Fibroblast of lung (primary cell): ENCODE measurements at places on chromosomes 2 and 18. TPM values are rescaled to one million over a fixed set of nuclear protein-coding genes. Genes with fewer than 3 reads are reported as not detected.

DNA sequence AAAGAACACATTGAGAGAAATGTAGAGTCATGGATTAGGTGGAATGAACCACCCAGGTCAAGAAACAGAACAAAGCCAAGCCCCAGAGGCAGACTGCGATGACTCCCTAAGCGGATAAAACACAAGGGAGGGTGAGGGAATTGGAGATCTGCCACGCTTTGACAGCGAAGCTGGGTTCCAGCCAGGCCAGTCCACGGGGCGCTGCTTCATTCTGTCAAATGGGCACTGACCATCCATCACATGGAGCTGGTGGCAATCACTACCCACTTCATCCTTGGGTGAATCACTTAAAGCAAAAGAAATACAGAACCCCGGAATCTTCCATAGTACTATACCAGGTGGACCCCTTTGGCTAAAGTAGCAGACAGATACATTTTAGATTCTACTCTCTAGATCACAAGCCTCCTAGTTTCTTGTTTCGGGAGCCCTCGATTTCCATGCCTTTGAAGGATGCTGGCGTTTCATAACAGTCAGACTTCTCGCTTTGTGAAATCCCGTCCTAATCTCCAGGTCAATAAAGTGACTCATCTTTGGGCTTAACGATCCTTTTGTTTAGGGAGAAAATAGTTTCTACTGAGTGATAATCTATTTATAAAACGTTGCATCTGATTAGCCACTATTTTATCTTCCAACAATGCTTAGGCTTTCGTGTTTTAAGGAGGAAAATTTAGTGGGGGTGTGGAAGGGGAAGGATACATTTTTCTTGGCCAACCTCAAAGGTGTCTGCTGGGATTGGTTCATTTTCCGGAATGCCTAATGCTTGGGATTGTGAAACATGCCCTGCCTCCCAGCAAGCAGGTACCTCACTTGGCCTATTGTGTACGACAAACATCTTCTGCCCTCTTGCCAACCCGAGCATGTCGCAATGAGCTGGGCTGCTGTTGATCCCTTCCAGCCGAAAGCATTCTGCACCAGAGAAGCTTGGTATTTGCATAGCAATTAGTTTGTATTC is 44.1 kb upstream of the HDAC4 start:
- DNase-seq, result peak; percentile 73

DNA sequence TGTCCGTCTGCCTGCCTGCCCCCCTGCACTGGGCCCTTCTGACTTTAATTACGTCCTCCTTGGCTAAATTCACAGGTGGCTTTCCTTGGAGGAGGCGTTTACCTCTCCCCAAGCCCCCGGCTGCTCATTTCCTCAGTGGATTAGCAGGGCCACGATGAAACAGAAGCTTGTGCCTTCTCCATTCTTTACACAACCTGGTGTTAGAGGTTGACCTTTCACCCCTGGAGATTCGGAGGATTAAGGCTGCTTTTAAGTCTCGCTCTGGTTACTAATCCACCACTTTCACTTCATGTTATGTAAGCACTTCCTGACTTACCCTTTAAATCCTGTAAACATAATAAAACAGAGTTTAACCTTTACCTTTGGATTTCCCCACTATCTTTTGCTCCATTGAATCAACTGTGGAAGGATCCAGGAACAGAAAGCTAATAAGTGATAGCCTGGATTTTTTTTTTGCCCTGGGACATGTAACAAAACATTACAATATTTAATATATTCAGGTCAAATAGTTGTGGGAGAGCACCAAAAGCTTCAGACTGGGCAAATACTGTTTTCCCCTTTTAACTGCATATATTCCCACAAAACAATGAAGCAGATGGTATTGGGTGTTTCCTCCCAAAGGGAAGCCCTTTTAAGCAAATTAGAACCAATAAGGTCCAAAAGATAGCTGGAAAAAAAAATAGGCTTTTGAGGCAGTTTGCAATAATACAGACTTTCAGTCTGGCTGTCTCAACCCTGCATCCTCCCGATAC is 370.2 kb downstream of the EN1 start:
- DNase-seq, result no peak

DNA sequence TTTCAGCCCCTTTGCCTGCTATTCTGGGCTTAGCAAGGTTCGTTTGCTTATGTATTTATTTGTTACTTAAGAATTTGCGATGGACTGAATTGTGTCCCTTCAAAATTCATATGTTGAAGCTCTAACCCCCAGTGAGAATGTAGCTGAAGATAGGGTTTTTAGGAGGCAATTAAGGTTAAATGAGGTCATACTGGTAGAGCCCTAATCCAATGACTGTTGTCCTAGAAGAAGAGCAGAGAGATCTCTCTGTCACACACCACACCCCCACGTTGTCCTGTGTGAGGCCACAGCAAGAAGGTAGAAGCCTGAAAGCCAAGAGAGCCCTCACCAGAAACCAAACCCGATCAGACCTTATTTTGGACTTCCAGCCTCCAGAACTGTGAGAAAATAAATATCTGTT is 66.7 kb downstream of the KIAA1328 start:
- no peak for DNase-seq

- DNase-seq, result peak; percentile 12
Observed at GRCh38 chr2:240960971-240961876, 37.2 kb upstream of the SNED1 start.

DNA sequence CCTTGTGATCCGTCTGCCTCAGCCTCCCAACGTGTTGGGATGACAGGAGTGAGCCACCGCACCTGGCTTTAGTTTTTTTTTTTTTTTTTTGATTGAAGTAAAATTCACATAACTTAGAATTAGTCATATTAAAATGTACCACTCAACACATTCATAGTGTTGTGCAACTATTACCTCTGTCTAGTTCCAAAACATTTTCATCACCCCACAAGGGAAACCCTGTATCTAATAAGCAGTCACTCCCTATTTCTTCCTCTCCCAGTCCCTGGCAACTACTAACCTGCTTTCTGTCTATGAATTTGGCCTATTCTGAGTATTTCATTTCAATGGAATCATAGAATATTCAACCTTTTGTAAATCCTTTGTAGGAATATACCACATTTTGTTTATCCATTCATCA is 123.9 kb upstream of the FAM117B start:
- DNase-seq, result peak; percentile 38

GRCh38 chr2:43879261-43879660 is 40.5 kb downstream of the ABCG8 start:
- DNase-seq, result no peak

- DNase-seq, result no peak
Observed at GRCh38 chr2:28600181-28600580, 104.3 kb downstream of the PLB1 start.

DNA sequence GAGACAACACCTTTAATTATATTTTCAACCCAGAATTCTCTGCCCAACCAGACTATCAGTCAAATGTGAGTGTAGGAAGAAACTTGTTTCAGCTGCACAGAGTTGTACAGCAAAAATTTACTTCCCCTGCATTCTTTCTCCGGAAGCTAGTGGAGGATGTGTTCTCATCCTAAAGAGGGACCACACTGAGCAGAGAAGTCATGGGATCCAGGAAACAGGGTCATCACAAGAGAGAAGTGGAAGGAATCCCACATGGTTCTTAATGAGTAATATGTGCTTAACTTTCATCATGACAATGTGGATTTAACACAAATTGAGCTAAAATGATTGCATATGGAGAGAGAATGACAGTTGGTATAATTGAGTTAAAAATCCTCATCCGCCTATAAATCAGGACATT is 78.2 kb downstream of the INPP4A start:
- DNase-seq, result no peak

GRCh38 chr2:8421658-8422449 is 260.0 kb upstream of the ID2 start:
- no peak for DNase-seq

DNA sequence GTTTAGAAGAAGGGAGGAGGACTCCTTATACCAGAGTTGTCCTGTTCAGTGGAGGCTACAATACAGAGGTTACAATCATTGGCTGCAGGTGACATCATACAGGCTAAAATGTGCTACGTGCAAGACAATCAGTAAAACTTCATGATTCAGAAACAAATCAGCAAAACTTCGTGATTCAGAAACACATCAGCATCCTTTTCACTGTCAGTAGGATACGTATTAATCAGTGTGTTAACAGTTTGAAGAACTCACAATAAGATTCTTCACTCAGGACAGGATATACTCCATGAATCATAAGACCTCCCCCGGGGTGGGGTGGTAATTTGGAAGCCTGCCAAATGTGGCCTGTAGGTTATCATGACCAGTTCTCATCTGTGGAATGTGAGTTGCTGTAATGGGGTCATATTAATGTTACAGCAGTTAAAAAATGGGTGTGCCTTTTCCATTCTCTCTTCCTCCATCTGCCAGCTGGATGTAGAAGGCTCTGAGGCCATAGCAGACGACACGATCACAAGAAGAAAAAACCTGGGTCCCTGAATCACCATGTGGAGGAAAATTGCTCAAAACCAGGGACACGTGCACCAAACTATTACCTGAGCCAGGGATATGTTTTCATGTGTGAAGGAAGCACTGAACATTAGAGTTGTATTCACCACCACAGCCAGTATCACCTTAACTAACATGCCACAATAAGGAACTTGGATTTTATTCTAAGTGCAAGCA is 134.8 kb upstream of the CREB1 start:
- DNase-seq, result peak; percentile 99

GRCh38 chr18:63105636-63106316 is 213.8 kb downstream of the BCL2 start:
- no peak for DNase-seq

DNA sequence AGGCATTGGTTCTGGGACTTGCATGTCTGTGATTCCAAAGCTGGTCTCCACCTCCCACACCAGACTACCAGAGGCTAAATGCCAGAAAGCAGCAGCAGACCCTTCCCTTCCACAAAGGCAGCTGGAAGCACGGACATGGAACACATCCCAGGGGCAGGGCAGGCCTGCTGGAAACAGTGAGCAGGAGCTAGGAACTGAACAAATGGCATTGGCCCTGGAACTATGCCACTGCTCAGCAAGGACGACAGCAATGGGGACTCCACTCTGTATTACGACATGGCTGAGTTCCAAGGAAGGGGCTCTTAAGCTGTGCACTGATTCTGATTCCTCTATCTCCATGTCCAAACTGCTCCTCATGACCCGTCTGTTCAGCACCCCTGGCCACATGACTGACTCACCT is 77.8 kb upstream of the TFCP2L1 start:
- DNase-seq, result no peak

DNA sequence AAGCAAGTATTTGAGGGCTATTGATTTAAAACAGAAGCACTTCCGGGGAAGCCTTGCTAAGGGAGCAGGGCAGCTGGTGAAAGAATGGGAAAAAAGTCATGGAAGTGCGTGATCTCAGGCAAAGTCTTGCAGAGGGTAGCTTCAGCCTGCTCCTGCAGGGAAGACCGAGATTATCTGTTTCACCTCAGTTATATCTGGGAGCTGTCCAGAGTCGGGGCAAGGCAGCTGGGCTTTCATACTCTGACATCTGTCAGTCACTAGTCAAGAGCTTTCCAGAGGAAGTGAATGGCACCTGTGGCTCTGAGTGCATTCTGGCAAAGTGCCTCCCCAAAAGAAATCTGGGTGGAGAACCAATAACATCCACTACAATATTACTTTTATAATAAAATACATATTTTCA is 8.7 kb downstream of the NXPH2 start:
- DNase-seq, result no peak

DNA sequence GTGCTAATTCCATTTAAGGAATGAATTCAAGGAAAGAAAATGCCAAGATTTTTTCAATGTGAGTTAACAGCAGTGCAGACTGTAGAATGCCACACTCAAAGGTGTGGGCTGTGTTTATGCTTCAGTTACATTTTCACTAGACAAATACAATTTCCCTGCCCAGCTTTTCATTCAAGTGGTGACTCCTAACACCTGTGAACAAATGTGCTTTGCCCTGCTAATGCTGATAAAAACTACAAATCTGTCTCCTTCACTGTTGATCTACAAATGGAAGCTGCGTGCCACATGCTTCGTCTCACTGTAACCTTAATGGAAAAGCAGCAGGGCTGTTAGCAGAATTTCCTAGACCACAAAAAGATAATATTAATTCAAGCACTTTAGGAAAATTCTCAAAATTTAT is 19.8 kb upstream of the TCF4 start:
- DNase-seq, result no peak

GRCh38 chr18:50189160-50189559 is 5.8 kb downstream of the MYO5B start:
- no peak for DNase-seq

GRCh38 chr2:56185101-56185581 is 1.4 kb downstream of the CCDC85A start:
- DNase-seq, result no peak

GRCh38 chr2:29526587-29527586 is 394.5 kb downstream of the ALK start:
- no peak for DNase-seq

DNA sequence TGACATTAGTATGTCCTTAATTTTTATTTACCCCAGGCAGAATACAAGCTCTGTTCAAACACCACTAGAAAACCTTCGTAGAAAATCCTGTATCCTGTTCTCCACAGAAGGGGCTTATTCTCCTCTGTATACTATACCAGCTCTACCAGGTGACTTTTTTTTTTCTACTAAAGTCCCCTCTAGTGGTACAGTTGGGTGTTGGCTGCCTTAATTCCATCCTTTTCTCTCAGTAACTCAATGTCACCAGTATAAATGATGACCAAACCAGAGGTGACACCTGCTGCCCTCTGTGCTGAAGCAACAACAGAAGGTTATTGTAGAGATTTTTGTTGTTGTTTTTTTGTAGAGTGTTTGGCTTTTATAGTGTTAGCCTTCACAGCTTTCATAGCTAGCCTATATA is 1322.0 kb downstream of the LRP1B start:
- no peak for DNase-seq

DNA sequence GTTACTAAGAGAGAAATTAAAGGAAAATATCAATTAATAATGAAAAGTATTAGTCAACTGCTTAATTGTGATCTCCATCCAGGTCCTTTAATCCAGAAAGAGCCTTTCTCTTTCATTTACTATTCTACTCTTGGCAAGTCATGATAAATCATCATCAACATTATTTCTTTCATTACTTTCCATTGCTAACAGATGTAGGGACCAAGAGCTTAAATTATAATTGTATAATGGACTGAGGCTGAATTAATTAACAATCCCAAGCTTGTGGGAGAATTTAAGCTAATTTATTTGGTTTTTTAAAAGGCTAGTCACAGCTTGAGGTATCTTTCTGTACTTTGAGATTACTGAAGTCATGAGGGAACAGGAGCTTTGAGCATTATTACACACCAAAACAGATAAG is 223.9 kb downstream of the ERBB4 start:
- DNase-seq, result no peak

The CHRNA1 gene
- 0.33 TPM in 1 of 2 replicates, not detected in the other for total RNA-seq

The PDE1A gene
- total RNA-seq, result 6.7 and 7.1 TPM in 2 replicates

The UGT1A3 gene
- total RNA-seq, result not detected in 2 replicates

The GCG gene
- not detected in 2 replicates for total RNA-seq

The DNAH6 gene
- total RNA-seq, result under 0.01 TPM in 2 replicates

The SMPD4 gene
- 7.7 and 11.2 TPM in 2 replicates for total RNA-seq

The CPLX4 gene
- total RNA-seq, result not detected in 2 replicates

The EFR3B gene
- total RNA-seq, result 0.50 and 0.51 TPM in 2 replicates

The TTN gene
- total RNA-seq, result 0.33 and 0.51 TPM in 2 replicates

The ACVR1C gene
- total RNA-seq, result 0.26 and 0.83 TPM in 2 replicates

The MEIS1 gene
- 119 and 139 TPM in 2 replicates for total RNA-seq

The CRYBA2 gene
- not detected in 2 replicates for total RNA-seq

The SUMO1 gene
- 97.3 and 107 TPM in 2 replicates for total RNA-seq

The LOXL3 gene
- 12.6 and 26.4 TPM in 2 replicates for total RNA-seq
